Left colon (tissue), 2 donors: ENCODE measurements at places on chromosomes 12 and 14.

DNA sequence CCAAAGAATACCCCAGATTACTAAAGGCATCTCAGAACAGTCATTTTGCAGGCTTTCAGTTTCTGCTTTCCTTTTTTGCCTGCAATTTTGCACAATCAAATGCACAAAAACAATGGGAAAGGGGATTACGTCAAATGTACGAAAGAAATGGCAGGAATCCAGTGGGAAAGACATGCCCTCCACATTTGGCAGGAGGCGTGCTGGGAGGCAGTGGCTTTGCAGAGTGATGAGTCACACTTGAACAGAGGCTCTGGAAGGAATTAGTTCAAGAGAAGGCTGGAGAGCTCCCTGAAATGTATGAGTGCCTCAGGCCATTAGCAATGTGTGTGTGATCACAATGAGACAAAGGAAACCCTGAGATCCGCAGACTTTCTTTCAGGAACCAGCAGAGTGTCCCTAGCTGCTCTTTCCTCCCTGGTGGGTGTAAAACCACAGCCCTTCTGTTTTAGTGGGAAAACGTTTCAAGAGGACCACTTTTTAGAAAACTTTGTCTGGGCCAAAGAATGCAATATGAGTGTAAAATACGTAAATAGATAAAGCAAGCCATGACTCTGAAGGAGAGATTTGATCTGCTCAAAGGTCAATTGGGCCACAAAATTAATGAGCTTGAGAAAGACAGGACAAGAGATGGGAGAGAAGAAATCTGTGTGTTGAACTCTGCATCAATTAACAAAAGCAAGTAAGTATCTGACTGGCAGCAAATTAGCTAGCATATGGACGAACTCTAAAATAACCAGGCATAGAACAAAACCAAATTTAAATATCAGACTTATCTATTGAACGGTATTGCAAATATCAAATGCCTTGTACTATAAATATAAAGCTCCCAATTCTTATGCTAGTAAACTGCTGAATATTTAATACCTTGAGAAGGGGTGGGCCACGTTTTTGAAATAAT is 155.4 kb upstream of the PDE3A start:
- DNase-seq: peak; percentile 79

DNA sequence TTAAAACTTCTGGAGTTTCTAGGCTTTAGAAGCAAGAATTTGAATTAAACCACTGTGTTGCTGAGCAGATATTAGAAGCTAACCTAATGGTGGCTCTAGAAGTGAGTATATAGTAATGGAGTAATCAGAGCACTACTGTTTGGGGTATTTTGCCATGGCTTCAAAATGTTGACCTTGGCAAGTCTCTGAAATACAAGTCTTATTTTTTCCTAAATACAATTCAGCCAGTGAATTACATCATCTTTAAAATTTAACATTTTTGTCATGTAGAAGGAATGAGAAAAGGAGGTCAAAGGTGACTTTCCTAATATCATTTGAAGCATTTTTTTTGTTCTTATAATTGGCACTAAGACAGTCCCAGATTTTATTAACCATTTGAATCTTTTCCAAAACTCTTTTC is 25.2 kb downstream of the PMCH start:
- no peak for DNase-seq

DNA sequence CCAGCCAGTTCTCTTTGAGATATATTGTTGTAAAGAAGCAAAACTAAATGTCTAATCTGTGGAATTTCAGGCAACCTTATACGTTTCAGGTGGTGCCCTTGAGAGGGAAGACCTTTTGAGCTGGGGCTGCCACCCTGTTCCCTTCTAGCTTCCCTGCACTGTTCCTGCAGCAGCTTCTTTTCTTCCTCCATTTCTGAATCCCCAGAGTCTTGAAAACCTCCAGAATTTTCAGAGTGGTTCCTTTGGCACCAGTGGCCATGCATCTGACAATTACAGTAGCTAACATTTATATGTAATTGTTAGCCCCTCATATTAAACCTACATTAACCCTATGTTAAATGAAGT is 271.3 kb downstream of the ZFP36L1 start:
- DNase-seq: no peak

DNA sequence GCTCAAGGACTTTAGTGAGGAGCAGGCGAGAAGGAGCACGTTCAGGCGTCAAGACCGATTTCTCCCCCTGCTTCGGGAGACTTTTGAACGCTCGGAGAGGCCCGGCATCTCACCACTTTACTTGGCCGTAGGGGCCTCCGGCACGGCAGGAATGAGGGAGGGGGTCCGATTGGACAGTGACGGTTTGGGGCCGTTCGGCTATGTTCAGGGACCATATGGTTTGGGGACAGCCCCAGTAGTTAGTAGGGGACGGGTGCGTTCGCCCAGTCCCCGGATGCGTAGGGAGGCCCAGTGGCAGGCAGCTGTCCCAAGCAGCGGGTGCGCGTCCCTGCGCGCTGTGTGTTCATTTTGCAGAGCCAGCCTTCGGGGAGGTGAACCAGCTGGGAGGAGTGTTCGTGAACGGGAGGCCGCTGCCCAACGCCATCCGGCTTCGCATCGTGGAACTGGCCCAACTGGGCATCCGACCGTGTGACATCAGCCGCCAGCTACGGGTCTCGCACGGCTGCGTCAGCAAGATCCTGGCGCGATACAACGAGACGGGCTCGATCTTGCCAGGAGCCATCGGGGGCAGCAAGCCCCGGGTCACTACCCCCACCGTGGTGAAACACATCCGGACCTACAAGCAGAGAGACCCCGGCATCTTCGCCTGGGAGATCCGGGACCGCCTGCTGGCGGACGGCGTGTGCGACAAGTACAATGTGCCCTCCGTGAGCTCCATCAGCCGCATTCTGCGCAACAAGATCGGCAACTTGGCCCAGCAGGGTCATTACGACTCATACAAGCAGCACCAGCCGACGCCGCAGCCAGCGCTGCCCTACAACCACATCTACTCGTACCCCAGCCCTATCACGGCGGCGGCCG is 1.1 kb downstream of the PAX9 start:
- DNase-seq: no peak

GRCh38 chr12:5280086-5280485 is 151.8 kb upstream of the NTF3 start:
- DNase-seq: no peak

DNA sequence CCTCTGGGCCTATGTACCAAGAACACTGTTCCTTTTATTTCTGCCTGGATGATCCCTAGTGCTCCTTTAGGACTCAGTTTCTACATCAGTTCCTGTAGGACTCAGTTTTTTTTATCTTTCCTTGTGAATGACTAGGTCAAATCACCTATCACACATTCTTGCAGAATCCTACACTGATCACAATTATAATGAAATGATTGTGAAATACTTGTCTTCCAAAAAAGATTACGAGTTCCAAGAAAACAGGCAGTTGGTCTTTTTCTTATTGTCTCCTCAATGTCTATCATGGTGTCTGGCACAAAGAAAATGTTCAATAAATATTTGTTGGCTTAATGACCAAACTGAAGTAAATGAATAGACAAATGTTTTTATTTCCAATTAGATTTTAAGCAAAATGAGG is 95.5 kb upstream of the GARIN6 start:
- DNase-seq: no peak

GRCh38 chr14:101879529-101880336 is 84.6 kb upstream of the DYNC1H1 start:
- DNase-seq: no peak

DNA sequence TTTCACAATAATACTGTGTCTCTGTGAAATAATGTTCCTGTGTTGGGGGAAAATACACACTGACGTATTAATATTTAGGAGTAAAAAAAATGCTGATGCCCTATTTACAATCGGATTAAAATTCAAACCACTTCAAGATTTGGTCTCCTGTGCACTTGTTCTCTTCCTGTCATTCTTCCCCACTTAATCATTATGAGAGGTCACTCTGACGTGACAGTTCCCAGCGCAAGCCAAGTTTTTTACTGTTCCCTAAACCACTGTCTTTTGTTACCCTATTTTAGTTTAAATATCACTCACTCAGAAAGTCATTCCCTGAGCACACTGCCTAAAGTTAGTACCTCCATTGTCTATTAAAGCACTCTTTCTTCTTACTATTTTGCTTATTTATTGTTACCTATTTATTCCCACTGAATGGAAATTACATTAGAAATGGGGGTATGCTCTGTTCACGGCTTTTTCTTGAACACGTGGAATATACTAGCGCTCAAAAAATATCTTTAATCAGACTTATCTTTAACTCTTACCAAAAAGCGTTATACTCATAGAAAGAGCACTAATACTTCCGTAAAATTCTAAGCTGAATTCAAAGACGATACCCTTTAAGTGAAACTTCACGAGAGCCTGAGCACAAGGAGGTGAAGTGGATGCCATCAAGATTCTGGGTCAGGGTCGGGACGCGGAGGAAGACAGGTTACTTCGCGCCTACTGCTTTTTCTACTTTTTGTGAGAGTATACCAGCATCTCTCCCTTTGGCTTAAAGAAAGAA is 670 bp upstream of the PSMA3 start:
- no peak for DNase-seq

DNA sequence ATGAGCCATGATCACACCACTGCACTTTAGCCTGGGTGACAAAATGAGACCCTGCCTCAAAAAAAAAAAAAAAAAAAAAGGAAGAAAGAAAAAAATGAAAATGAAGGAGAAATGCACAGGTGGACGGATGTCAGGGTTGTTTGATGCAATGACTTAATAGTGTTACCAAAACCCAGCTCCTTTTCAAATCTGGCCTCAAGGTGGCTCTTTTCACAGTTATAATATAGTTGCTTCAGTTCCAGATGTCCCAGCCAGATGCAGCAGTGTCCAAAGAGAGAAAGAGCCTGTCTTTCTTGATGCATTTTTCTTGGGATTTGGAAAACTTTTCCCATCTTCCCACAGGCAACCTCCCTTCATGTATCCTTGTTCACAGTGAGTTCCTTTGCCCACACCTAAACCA is 36.5 kb downstream of the KCNMB4 start:
- DNase-seq: no peak

- DNase-seq: no peak
Measured at GRCh38 chr12:90021795-90022440, 313.3 kb upstream of the ATP2B1 start.

- DNase-seq: peak; percentile 63
Measured at GRCh38 chr12:122834104-122834920, 945 bp upstream of the HIP1R start.

DNA sequence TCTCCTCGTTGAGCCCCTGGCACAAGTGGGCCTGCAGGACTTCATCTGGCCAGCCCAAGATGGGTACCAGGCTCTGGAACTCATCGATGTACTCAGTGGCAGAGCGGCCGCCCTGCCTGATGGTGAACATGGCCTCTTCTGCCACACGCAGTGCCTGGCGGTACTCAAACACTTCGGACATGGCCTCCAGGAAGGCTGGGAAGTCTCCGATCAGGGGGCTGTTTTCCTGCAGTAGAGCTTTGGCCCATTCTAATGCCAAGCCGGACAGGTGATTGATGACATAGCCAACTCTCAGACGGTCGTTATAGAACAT is 19.8 kb downstream of the RTL1 start:
- no peak for DNase-seq

DNA sequence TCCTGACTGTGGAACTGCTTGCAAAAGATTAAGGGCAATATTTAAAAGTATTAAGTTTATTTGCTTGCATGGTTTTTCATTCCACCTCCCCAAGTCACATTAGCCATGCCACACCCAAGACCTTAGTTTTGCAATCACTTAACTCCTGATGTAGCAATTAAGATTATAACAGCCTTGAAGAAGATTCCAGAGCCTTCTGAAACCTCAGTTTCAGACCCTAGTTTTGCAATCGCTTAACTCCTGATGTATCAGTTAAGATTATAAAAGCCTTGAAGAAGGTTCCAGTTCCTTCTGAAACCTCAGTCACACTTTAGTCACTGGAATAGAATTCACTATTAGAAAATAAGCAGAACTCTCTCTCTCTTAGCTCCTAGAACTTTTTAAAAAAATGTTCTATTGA is 42.7 kb upstream of the DCN start:
- DNase-seq: no peak

- DNase-seq: no peak
Measured at GRCh38 chr14:86196471-86196870, 666.5 kb downstream of the FLRT2 start.

DNA sequence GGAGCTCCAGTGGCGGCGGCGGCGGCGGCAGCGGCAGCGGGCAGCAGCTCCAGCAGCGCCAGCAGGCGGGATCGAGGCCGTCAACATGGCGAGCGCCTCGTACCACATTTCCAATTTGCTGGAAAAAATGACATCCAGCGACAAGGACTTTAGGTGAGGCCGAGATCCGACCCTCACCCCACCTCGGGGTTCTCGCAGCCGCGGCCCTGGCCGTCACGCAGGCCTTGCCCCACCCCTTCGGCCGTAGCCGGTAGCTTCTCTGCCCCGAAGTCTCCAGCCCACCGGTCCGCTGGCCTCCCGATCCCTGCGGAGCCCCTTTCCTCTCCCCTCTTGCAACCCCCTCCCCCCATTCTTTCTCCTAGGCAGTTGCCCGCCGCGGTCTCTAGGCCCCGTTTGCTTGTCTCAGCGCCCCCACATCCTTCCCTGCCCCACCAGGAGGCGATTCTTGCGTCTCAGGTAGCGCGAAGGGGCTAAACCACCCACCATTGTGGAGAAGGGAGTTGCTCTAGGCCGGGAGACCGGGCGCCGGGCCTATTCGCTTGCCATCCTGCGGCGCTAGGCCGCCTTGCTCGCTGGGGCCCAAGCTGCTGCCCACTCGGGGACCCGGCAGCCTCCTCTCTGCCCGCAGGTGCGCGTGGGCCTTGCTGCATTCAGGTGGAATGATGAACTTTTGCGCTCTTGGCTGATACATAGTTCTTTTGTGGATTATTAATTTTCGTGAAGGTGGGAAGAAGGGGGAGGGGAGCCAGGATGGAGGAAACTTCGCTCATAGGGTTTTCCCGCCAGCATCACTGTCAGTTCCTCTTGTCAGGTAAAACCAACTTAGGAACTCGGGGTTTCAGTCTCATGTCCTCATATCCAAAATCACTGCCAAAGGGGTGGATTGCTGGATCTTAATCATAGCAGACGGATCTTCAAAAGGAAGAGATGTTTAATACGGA is 745 bp downstream of the CAND1 start:
- DNase-seq: peak; percentile 65

DNA sequence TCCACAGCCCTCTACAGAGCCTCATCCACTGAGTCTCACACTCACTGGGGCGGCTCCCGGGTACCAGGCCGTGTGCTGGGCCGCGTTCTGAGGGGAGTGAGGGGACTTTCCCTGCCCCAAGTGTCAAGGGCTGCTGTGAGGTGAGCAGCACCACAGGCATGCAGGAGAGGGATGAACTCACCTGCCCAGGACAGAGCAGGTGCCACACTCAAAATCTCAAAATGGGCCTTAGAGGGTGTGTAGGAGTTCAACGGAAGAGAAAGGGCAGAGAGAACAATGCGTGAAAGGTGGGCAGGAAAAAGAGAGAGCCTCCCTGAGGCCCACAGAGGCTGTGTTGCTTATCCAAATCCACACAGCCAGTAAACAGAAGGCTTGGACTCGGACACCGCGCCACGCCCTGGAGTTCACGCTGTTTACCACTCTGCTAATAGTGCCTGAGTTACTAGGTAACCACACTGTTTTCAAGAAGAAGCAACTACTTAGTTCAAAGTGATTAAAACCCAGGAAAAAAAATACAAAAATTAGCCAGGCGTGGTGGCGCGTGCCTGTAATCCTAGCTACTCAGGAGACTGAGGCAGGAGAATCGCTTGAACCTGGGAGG is 32.7 kb downstream of the TSPAN11 start:
- DNase-seq: no peak

- peak; percentile 76 for DNase-seq
Measured at GRCh38 chr14:50560931-50561285, 963 bp downstream of the ATL1 start.

GRCh38 chr12:98037401-98038140 is 477.8 kb upstream of the TMPO start:
- no peak for DNase-seq
